H54 (cell line): ENCODE measurements at places on chromosomes 2 and 18.

- no peak for DNase-seq
These were observed 322.0 kb upstream of the NT5C1B start for GRCh38 chr2:18911416-18911815.

GRCh38 chr2:5691985-5692529 is at the start of gene SOX11:
SOX11 (plus strand) TSS chr2:5692384; CDS start chr2:5692722, 338 bp downstream.
- DNase-seq = no peak

DNA sequence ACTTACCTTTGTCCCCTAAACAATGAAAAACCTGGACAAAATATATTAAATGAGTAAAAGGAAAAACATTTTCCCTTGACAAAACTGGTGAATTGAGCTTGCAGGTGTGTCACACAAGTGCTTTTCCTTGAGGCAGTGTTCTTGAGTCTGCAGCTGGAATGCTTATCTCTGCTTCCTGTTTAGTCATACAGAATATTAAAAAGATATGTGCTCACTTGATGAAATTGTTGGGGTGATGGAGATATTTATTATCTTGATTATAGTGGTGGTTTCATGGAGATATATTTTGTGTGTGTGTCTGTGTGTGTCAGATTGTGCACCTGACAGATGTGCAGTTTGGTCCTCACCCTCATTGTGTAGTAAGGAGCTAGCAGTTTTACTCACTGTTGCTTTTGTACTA is 3.3 kb downstream of the TAF1B start:
- DNase-seq = no peak

DNA sequence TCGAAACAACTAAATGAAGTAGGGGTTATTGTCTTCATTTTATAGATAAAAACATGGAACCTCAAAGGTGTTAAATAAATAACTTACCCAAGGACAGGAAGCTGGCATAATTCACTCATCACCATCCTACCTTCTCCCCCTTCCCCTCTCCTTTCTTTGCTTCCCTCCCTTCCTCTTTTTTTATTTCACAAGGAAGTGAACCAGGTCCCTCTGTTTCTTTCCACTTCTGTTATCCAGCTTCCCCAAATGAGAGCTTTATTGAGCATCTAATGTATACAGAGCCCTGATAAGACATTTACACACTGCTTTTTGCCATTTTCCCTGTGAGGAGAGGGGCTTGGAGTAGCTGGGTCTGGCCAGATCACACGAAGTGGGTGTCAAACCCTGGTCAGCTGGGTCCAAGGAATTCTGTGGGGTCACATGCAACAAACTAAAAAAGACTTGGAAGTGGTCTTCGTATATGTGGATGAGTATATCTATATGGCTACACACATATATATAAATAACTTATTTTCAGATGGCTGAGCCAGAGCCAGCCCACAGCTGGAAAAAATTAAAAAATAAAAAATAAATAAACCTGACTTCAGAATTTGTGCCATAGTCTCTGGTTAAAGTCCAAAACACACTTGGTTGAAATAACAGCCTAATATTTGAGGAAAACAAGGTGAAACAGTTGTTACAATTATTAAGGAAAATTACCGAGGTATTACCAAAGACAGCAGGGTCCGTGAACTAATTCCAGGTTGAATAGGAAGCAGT is 49.3 kb upstream of the FOSL2 start:
- DNase-seq = no peak

DNA sequence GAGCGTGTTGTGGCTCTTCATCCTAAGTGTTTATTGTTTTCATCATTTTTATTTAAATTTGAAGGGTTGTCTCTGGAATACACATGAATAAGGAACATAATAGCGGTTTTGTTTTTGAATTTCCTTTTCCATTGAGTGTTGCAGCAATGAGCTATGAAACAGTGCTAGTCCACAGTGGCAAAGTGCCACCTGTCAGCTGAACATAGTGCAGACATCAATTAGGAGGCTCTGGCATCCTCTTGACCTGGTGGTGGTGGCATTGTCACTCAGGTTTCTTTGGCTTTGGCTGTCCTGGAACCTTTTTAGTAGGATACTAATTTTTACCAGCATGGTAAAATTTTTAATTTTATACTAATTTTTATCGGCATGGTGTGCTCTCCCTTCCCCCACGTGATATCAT is 63.2 kb downstream of the UGGT1 start:
- DNase-seq = no peak

DNA sequence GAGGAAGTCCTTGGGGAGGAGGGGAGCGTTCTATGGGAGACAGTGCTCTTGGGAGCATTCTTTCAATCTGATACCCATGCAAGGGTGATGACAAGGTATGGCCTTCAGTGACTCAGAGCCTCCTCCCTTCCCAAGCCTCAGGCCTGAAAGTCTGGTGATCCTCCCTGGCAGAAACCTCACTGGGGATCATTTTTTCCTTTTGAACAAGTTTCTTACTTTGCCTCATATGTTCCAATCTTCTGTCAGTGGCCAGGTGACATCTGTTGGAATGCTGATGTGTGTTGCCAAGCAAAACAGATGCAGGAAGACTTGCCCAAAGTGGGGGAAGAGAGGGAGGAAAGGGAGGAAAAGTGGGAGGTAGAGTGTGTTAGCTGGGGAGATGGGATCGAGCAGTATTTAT is 224.8 kb downstream of the NEDD4L start:
- DNase-seq = peak; percentile 32

GRCh38 chr2:136502660-136503059 is 262.7 kb upstream of the THSD7B start:
- DNase-seq = no peak

DNA sequence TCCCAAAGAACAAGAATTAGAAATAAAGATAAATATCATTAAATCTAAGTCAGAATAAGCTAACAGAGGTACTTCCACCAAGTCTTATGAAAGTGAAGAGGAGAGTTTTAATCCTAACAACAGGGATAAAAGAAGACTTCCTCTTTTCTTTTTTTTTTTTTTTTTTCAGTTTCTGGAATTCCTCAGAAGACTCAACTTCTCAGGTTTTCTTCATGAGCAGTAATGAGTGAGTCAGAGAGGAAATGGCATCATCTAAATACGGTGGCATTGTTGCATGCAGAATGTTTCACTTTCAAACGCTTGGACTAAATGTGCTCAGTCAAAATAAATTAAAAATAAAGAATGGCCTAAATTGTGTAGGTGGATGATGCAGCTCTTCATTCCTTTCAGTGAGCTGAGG is 45.6 kb upstream of the ARHGAP15 start:
- DNase-seq = no peak

GRCh38 chr2:25226827-25227226 is 58.4 kb upstream of the POMC start:
- DNase-seq = no peak

GRCh38 chr18:38932752-38933151 is 1367.2 kb upstream of the CELF4 start:
- no peak for DNase-seq

DNA sequence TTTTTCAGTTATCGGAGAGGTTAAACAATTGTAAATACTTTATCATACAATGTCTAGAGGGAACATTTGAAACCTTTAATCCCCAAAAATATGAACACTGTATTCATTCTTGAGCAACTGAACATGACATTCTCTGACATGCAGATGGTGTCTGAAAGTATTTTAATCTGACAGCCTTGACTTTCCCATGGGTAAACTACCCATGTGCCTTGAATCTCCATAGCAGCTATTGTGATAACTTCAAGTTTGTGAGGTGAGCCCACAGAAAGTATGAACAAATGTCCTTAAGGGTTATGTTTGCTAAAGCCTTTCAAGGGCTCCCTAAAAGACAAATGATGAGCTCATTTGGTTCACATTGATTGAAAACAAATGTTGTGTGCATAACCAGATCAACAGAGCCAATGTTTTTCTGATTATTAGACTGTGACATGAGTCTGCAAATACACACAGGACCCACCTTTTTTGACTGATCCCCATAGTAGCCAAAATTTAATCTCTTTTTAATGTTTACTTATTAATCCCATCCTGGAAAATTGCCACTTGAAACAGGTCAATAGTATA is 1326.0 kb downstream of the LRP1B start:
- DNase-seq = no peak

DNA sequence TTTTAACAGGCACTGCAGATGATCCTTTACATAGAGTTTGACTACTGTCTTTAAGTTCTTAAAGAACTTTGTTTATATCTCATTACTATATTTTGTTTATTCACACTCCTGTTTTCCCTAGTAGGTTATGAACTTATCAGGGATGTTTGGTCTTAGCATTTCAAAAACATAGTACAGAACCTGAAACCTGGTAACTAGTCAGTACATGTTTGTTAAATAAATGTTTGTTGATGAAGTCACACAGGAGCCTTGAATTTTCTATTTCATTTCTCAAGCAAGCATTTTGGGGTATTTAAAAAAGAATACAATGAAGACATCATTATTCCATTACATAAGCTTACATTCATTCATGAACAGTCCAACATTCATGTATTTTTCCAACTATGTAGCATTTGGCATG is 280.3 kb upstream of the ZSWIM2 start:
- no peak for DNase-seq

- DNase-seq = no peak
These were observed 70.8 kb upstream of the GATA6 start for GRCh38 chr18:22098563-22098989.

- DNase-seq = no peak
These were observed 92.8 kb downstream of the RTN4 start for GRCh38 chr2:54957321-54957999.

DNA sequence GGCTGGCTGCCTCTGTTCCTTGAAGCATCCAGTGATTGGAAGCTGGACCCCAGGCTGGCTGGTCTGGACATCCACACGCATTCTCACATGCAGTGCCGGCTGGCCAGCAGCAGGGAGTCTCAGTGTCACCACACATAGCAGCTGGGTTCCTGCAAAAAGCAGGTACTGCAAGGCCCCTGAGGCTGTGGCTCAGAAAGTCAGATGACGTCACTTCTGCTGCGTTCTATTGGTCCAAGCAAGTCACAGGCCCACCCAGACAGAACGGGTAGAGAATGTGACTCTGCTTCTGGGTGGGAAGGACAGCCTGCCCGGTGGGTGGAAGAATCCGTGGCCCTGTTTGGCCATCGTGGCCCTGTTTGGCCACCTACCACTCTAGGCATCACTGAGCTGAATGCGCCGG is 51.3 kb upstream of the SPP2 start:
- no peak for DNase-seq

- DNase-seq = no peak
These were observed 49.2 kb upstream of the NXPH2 start for GRCh38 chr2:138829326-138829919.

GRCh38 chr2:201523506-201523905 is 72.0 kb downstream of the STRADB start:
- no peak for DNase-seq

DNA sequence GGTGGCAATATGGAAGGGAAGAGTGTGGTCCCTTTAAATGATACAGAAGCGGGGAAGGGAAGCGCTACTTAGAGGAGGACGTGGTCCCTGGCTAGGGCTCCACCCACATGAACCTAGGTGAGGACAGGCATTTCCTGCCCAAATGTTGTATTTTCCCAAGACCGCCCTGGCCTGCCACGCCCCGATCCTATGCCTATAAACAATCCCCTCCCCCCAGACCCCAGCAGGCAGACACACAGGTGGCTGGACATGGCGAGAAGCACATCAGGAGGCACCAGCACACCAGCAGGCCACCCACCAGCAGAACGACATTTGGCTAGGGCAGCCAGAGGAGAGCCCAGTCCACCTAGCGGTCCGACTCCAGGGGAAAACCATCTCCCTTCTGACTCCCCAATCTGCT is 47.2 kb downstream of the METTL8 start:
- DNase-seq = no peak

- DNase-seq = no peak
These were observed 56.6 kb downstream of the UBE2E3 start for GRCh38 chr2:181036848-181037603.

GRCh38 chr2:203404996-203405395 is 76.8 kb downstream of the ABI2 start:
- DNase-seq = no peak

- peak; percentile 67 for DNase-seq
These were observed 44.1 kb downstream of the TRAPPC12 start for GRCh38 chr2:3423492-3424170.

GRCh38 chr2:200226451-200227426 is 79.8 kb upstream of the SPATS2L start:
- DNase-seq = no peak

DNA sequence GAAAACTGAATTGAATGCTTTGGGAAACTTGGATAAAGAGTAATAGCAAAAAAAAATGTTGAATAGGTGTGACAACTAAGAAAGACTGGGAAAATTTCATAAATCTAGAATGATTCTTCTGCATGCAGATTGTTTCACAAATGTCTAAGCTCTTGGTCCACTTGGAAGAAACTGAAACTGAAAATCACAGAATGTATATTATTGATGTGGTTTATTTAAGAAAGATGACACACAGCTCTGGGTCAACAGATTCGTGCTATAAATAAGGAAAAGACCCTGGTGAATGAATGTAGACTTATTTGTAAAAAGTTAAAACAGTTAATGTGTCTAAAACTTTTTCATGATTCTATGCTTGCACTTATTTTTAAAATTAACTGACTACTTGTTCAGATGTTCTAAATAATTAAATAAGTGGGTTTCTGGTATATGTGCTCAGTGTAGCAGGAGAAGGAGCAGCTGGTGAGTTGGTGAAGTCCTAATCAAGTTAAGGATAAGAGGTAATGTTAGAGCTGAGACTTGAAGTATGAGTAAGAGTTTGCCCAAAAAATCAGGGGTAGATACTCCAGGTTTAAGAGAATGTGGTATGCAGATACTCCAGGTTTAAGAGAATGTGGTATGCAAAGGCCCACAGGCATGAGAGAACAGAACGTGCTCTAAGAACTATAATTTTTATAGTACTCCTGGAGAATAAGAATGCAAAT is 24.5 kb downstream of the UGP2 start:
- DNase-seq = no peak

DNA sequence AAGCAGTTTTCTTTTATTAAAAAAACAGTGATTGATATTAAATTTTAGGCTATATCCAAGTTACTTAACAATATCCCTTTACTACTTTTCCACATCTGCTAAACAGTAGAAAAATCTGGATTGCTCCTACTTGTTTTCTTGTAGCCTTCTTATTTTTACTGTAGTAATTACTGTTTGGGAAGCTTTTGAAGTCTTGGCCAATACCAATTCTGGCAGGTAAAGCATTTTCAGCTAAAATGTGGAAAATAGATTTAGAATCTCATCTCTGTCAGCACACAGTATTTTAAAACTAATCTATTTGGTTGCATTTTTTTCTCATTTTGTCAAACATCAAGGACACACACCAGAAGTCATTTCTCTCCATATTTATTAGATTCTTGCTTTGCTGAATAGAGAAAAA is 1485.7 kb upstream of the PIK3C3 start:
- DNase-seq = no peak

DNA sequence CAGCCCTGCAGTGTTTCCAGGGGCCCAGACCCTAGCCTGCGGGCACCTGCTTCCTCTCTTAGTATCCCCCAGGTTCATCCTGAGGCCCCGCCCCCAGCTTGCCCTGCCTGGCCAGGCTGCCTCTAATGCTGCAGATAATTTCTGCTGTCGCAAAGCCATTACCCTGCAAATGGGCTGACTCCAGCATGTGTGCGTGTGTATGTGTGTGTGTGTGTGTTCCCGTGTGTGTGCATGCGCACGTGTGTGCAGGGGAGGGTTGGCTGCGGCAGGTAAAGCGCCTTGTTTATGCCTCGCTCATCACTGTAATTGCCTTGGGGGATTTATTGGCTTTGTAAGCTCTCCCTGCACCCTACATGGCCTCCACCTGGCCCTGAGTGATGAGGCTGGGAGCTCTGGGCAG is 7.6 kb upstream of the PRSS56 start:
- no peak for DNase-seq

- DNase-seq = peak; percentile 87
These were observed 88.2 kb downstream of the PLB1 start for GRCh38 chr2:28583899-28584553.

- no peak for DNase-seq
These were observed 785 bp downstream of the CLASP1 start for GRCh38 chr2:121648206-121649148.

- no peak for DNase-seq
These were observed 51.8 kb downstream of the MERTK start for GRCh38 chr2:111950236-111950635.
